ENCODE measurements at places on chromosomes 2 and 18. TPM values are rescaled to one million over a fixed set of nuclear protein-coding genes. Genes with fewer than 3 reads are reported as not detected.

Gene TNFRSF11A
- polyA plus RNA-seq = 1.1 TPM

Gene ZNF396
- 0.57 TPM for polyA plus RNA-seq

Gene CCDC121
- 0.57 TPM for polyA plus RNA-seq

Gene DUSP19
- polyA plus RNA-seq = 1.4 TPM

Gene CGREF1
- polyA plus RNA-seq = 0.20 TPM

Gene UPP2
- not detected for polyA plus RNA-seq

Gene MYOM1
- polyA plus RNA-seq = 0.68 TPM

Gene MALL
- not detected for polyA plus RNA-seq

Gene C1QL2
- polyA plus RNA-seq = not detected
